ENCODE measurements at places on chromosomes 7 and 10.

GRCh38 chr10:62689712-62690111 lies 114.8 kb upstream of the ADO start:
- no peak for DNase-seq

- DNase-seq = no peak
These were observed 310.2 kb downstream of the AUTS2 start for GRCh38 chr7:69908454-69908853.

GRCh38 chr10:76735866-76736265 lies 901.7 kb downstream of the KCNMA1 start:
- no peak for DNase-seq

- DNase-seq = no peak
These were observed 110.1 kb downstream of the CDK14 start for GRCh38 chr7:90706072-90706716.

DNA sequence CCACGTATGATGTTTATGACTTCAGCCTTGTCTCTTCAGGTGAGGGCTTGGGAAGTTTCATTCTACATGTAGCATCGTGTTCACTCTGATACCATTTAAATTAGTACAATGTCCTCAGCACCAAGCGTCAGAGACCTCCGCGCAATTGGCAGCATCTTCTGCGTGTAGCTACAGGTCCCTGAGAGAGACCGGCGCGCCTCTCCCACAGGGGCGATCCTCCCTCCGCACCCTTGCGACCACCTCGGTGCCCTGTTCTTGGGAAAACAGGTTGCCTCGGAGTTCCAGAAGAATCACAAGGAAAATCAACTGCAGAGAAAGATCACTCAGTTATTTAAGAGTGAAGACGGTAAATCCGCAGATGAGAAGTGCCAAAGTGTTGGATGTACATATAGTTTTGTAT lies 206.2 kb downstream of the GATA3 start:
- no peak for DNase-seq

- DNase-seq = no peak
These were observed 429.9 kb downstream of the SORCS3 start for GRCh38 chr10:105070952-105071351.

DNA sequence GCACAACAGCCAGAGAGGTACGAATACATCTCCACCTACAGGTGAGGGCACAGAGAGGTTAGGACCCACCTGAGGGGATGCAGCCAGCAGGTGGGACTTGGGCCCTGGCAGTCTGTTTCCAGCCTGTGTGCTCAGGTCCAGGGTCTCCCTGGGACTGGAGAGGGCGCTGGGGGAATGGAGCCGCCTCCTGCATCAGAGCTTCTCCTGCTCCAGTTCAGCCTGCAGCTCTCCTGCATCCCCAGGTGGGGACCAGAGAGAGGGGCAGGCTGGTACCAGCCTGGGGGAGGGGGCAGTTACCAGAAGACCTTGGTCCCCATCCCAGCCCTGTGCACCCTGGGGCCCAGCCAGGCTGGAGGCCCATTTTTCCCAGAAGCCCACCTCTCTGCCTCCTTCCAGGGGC lies 80.7 kb downstream of the LHPP start:
- no peak for DNase-seq

DNA sequence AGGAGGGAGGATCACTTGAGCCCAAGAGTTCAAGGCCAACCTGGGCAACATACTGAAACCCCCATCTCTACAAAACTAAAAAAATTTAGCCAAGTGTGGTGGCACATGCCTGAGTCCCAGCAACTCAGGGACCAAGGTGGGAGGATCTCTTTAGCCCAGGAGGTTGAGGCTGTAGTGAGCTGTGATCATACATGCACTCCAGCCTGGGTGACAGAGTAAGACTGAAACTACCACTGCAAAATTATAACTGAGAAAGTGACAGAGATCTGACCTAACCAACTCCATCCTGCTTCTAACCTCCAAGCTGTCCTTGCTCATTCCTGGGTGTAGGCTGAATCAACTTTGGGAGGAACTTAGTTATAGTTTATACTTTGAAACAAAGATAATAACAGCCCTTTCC lies 59.4 kb downstream of the HTR7 start:
- DNase-seq = no peak

GRCh38 chr7:155506854-155507337 lies 39.5 kb downstream of the CNPY1 start:
- DNase-seq = no peak

- DNase-seq = no peak
These were observed 287.2 kb downstream of the TNS3 start for GRCh38 chr7:47294556-47295222.

DNA sequence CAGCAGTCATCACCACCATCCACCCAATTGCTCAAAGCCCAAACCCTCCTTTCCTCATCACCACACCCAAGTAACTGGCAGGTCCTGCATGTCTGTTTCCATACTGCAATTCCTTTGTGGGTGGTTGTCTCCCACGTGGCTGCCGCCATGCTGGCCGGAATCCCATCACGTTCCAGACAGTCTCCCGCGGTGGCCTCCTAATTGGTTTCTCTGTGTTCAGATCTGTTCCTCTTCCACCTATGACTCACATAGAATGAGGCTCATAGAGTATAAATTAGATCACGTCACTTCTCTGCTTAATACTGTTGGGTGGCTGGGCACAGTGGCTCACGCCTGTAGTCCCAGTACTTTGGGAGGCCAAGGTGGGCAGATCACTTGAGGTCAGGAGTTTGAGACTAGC lies 813.0 kb downstream of the TYW1 start:
- no peak for DNase-seq

DNA sequence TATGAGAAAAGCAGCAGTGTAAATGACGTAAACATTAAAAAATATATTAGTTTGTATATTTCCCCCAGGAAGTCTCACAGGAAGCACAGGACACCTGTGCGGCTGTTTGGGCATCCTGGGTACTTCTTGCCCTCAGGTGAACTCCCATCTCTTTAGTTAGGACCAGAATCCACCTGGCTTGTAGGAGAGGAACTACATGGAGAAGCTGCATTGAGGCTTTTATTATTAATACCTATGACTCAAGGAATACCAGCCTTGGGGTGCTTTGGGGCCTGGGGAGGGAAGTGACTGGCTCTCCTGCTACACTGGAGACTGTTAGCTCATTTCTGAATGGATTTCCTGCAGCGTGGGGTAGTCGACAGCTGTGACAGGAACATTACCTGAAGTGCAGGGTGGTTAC lies 40.0 kb upstream of the GSDME start:
- DNase-seq = no peak

DNA sequence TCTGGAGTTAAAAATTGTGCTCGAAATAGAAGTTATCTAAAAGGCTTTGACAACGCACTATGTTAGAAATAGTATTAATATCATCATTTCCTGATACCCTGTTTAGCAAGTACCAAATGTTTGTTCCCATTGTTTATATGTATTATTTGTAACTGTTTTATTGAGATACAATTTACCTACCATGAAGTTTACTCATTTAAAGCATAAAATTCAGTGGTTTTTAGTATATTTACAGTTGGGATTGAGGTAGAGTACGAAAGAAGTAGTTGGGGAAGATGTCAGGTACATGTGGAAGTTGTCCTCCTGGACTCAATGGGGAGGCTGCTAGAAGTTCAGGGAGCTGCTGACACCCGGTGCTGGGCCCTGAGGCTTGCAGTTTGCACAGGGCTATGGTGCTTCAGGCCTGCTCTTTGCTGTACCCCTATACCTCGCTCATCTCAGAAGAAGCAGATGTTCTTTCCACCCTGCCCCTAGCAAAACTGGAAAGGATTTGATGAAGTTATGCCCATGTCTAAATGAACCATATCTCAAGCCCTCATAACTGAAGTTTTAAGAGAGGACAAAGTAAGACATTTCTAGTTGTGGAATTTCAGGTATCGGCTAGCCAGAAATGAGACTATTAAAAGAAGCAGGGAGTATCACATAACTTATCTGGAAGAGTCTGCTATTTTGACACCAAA lies 25.2 kb upstream of the WNT16 start:
- no peak for DNase-seq

DNA sequence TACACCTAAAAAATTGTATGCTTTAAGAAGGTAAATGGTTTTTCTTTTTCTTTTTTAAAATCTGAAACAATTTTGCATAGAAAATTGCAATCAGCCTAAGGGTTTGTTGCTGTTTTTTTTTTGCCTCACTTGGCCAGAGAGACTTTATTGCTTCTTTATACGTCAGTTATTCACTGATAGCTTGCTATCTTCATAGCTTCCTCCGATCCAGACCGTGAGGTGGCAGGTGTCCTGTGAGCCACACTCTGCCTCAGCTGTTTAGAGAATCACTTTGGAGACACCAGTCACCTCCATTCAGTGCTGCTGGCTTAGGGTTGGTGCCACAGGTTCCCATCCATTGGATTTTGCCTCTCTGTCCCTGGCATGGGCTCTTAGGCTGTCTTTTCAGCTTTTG lies 68.0 kb downstream of the HHEX start:
- DNase-seq = no peak
